ENCODE measurements at places on chromosomes 5 and 9.

DNA sequence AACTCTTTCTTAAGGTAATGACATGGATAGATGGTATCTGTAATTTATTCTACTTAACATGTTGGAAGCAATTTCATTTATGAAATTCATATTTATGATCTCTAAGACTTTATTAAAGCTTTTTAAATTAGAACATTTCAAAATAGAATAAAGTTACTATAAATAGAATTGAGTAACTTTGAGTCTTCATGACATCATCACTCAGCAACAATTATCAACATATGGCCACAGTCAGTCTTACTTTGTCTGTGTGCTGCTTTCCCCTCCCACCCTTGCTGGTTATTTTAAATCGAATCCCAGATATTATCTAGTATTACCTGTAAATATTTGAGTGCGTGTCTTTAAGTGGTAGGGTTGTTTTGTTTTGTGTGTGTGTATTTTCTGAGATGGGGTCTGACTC is 65.2 kb downstream of the IPO11 start:
- no peak for DNase-seq

DNA sequence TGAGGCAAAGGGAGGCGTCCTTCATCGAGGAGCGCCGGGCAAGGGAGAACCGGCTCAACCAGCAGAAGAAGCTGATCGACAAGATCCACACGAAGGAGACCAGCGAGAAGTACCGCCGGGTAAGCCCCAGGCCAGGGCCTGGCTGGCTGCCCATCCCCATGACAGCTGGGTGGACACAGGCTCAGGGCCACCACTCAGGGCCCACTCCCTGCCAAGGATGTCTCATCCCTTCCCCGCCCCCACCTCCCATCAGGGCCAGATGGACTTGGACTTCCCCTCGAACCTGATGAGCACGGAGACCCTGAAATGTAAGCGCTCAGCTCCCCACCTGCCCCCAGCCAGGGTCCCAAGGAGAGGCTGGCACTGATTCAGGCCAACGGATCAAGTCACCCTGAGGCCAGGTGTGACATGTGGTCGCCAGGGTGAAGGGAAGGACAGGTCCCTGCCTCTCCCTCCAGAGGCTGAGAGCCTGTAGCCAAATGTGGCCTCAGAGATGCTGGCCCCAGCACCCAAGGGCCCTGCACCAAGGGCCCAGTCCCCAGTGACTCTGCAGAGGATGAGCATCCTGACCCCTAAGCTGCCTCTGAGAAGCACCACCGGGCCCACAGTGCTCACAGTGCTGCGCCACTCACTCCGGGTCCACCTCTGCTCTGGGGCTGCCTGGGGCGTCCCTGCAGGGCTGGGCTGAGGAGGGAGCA is 3.1 kb upstream of the RABL6 start:
- no peak for DNase-seq

- no peak for DNase-seq
Observed at GRCh38 chr9:88706193-88707113, 171.5 kb downstream of the NXNL2 start.

- no peak for DNase-seq
Observed at GRCh38 chr5:31702712-31703111, 63.8 kb downstream of the PDZD2 start.

DNA sequence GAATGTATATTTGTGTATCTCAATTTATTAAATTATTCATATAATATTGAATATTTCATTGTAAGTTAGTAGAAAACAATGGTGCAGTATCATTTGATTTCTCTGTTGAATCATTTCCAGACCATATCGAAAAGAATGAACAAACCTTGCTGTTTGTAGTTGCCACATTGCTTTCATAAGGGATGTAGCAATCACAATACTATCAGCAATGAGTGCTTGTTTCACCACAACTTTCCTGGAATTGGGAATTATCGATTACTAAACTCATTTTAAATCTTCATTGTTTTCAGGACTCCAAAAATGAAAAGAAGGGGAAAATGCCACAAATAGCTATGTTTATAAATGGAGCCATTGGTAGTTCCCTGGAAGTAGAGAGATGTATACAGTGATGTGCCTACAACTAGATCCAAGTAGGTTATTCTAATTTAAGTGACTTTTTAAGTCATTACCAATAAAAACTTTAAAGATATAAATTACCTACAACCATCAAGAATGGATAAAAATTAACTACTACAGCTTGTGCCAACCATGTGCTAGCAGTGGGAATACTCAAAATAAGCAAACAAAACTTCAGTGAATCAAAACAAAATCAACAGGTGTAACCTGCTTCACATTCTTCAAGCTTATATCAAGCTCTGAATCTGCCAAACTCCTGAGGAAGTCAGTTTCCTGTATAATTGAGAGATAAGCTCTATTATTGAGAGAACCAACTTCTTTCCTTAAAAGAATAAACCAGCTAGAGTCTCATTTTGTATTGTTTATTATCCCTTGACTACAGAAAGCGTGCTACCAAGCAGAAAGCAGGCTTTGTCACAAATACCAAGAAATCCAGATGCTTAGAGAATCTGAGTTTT is 358.6 kb downstream of the ADGRV1 start:
- DNase-seq = no peak

DNA sequence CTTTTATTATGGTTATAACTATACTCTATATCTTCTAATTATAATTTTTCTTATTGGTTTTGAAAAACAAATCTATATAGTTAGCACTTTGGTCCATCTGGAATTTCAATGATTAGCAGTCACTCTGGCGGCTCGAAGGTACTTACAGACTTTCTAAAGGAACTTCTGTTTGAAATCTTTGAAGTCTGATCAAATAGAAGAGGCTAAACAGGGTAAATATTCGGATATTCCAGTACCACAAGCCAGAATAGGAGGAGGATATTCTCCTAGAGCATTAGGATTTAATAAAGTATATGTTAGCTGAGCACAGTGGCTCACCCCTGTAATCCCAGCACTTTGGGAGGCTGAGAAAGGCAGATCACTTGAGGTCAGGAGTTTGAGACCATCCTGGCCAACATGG is 38.7 kb upstream of the HSD17B3 start:
- DNase-seq = no peak

GRCh38 chr9:124215956-124216355 is 41.8 kb upstream of the NEK6 start:
- DNase-seq = no peak

GRCh38 chr9:113155911-113156588 is 5.2 kb downstream of the SLC31A2 start:
- DNase-seq = no peak

- no peak for DNase-seq
Observed at GRCh38 chr9:70228118-70228517, 30.7 kb upstream of the SMC5 start.

- no peak for DNase-seq
Observed at GRCh38 chr9:128833696-128834095, 4.1 kb upstream of the SPOUT1 start.
